ENCODE measurements at places on chromosomes 3 and 15. TPM values are rescaled to one million over a fixed set of nuclear protein-coding genes. Genes with fewer than 3 reads are reported as not detected.
A peak's percentile ranks its signal among the peaks of the same experiment; 100 is the strongest.

- no peak for DNase-seq
Observed at GRCh38 chr3:55823001-55823400, 335.9 kb upstream of the WNT5A start.

Gene IQCF5
- total RNA-seq, result not detected

Gene SPESP1
- total RNA-seq, result 1.2 TPM

Gene SLC15A2
- 14.0 TPM for total RNA-seq

DNA sequence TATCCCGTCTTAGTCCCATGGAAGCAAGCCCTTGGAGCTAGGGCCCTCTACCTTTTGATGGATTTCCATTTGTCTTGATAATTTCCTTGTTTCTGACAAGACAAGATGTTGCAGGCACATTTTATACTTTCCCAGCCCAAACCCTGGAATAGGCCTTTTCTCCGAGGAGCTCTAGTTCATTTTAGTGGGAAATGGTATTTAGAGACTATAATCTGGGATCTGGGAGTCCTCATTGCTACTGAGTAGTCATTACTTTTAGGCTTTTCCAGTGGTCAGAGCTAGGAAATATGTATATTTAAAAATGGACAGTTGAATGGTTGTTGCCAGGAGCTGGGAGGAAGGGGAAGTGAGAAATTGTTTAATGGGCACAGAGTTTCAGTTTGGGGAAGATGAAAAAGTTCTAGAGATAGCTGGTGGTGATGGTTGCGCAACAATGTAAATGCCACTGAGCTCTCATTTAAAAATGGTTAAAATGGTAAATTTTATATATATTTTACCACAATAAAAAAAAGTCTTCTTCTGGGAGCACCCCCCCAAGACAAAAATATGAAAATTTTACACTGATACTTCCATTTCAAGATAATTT is 31.6 kb downstream of the MLH1 start:
- DNase-seq, result no peak

Gene SATB1
- 74.2 TPM for total RNA-seq

- DNase-seq, result no peak
Observed at GRCh38 chr15:40358471-40359353, 693 bp downstream of the DISP2 start.

- DNase-seq, result no peak
Observed at GRCh38 chr3:33032938-33033337, 64.0 kb downstream of the GLB1 start.

Gene CPLX3
- total RNA-seq, result not detected

- DNase-seq, result peak; percentile 26
Observed at GRCh38 chr3:65597226-65597951, 441.3 kb downstream of the MAGI1 start.

- no peak for DNase-seq
Observed at GRCh38 chr15:87716422-87716821, 540.1 kb downstream of the NTRK3 start.

Gene FAM174B
- 26.1 TPM for total RNA-seq

Gene DGKG
- 9.3 TPM for total RNA-seq

All from urinary bladder (tissue), 4 donors.